ENCODE measurements at places on chromosomes 2 and 18. TPM values are rescaled to one million over a fixed set of nuclear protein-coding genes. Genes with fewer than 3 reads are reported as not detected.

Gene ZNF804A
- total RNA-seq: 0.52 TPM

Gene ROCK1
- 50.2 TPM for total RNA-seq

Gene RAB27B
- 57.9 TPM for total RNA-seq

Gene SERPINB12
- total RNA-seq: not detected

Gene IL1RL2
- total RNA-seq: 1.5 TPM

Gene GPR45
- not detected for total RNA-seq

Gene AQP12B
- not detected for total RNA-seq

Gene CIB4
- not detected for total RNA-seq

Gene IL1R1
- 142 TPM for total RNA-seq

Gene IGFBP5
- 141 TPM for total RNA-seq

Gene TUBA3E
- not detected for total RNA-seq

Gene HADHA
- total RNA-seq: 126 TPM

Gene STRN
- total RNA-seq: 25.4 TPM

Gene SNX17
- total RNA-seq: 121 TPM

Gene DSG3
- not detected for total RNA-seq

Gene PDIA6
- total RNA-seq: 239 TPM

Gene ZNF892
- 5.0 TPM for total RNA-seq

Gene VIL1
- not detected for total RNA-seq

Gene RIT2
- not detected for total RNA-seq

Gene ABCG5
- not detected for total RNA-seq

Gene CD8B2
- total RNA-seq: not detected

Gene CPO
- total RNA-seq: 0.20 TPM

Gene ATP8B1
- 26.6 TPM for total RNA-seq
